SHP77 (cell line): ENCODE measurements at places on chromosomes 6 and 20.

- DNase-seq = no peak
These were observed 8.3 kb upstream of the CEP85L start for GRCh38 chr6:118659513-118660217.

GRCh38 chr6:24284006-24284405, 73.9 kb downstream of the DCDC2 start:
- peak; percentile 58 for DNase-seq

DNA sequence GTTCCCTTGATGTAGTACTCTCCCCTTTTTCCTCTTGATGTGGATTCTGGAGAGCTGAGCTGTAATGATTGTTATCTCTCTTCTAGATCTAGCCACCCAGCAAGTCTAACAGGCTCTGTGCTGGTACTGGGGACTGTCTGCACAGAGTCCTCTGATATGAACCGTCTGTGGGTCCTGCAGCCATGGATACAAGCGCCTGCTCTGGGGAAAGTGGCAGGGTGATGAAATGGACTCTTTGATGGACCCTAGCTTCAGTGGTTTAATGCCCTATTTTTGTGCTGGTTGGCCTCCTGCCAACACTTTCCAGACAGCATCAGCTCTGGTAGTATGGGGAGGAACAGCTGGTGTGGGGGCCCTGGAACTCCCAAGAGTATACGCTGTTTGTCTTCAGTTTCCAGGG, 216.3 kb downstream of the ADGRG6 start:
- DNase-seq = peak; percentile 19

DNA sequence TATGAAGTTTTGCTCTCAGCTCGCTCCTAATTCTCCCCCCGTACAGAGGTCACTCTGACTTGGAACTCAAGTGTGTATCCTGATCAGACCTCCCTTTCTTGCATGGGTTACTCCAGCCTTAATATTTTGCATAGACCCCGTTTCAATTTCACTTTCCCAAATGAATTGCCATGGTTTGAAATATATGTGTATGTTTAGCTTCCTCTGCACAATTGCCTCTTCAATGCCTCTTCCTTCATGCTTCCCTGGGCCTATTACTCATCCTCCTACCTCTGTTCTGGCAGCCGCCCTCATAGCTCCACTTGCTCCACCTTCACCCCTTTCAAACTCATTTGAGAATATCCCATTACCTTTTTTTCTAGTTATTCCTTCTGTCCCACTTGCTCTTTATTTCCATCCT, 90.0 kb upstream of the SAMD5 start:
- DNase-seq = no peak

DNA sequence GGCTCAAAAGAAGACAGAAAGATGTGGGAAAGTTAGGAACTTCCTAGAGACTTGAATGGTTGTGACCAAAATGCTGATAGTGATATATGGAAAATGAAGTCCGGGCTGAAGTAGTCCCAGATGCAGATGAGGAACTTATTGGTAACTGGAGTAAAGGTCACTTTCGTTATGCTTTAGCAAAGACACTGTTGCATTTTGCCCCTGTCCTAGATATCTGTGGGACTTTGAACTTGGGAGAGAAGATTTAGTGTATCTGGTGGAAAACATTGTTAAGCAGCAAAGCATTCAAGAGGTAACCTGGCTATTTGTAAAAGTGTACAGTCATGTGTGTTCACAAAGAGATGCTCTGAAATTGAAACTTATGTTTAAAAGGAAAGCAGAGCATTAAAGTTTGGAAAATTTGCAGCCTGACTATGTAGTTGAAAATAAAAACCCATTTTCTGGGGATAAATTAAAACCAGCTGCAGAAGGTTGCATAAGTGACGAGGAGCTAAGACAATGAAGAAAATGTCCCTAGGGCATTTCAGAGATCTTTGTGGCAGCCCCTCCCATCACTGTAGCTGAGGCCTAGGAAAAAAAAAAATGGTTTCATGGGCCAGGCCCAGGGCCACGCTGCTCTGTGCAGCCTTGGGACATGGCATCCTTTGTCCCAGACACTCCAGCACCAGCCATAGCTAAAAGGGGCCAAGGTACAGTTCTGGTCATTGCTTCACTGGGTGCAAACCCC, 1692.2 kb downstream of the HACE1 start:
- DNase-seq = no peak

GRCh38 chr6:111416529-111416928, 66.5 kb downstream of the REV3L start:
- no peak for DNase-seq

DNA sequence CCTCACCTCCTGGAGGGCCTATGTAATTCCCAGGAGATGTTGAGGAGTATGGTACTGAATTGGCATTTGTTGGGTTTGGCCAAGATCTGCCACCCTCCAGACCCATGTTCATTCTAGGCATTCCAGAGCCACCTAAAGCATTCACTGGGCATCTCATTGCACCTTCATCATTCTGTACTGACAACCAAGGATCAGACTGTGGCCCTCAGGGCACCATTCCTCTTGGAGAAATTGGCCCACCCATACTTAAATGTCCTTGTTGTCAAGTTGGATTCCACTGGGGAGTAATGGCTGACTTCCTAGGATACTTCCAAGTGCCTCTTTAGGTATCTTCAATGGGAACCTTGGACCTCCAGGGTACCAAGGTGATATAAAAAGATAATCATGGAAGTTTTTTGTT, 16.8 kb upstream of the IBTK start:
- DNase-seq = no peak

- DNase-seq = no peak
These were observed 226.3 kb upstream of the KCNG1 start for GRCh38 chr20:51249215-51249614.

- DNase-seq = no peak
These were observed 22.7 kb upstream of the SNTA1 start for GRCh38 chr20:33466303-33466646.

GRCh38 chr20:44552950-44553908, 29.1 kb upstream of the PKIG start:
- DNase-seq = no peak

DNA sequence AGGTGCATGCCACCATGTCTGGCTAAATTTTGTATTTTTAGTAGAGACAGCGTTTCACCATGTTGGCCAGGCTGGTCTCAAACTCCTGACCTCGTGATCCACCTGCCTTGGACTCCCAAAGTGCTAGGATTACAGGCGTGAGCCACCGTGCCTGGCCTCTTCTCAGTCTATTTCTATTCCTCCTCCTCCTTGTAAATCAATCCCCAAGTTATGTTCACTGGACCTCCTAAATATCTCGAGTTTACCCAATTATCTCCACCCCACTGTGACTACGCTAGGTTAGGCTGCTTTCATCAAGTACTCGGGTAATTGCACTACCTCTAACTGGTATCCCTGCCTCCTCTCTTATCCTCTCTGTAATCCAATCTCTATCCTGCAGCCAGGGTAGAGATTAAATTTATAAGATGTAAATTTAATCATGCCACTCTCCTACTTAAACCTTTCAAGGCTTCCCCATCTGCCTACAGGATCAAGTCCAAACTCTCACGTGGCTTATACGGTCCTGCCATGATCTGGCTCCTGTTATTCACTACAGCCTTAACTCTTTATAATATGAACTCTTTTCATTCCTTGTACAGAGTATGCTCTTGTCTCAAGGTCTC, 837 bp upstream of the MAD2L1BP start:
- DNase-seq = no peak

- DNase-seq = peak; percentile 87
These were observed at the start of gene DEF6 for GRCh38 chr6:35297601-35298481. Gene DEF6 (plus strand): TSS chr6:35297818. CDS start chr6:35297857, 39 bp downstream.

- DNase-seq = no peak
These were observed 792 bp downstream of the RSPH3 start for GRCh38 chr6:158999154-158999665.

DNA sequence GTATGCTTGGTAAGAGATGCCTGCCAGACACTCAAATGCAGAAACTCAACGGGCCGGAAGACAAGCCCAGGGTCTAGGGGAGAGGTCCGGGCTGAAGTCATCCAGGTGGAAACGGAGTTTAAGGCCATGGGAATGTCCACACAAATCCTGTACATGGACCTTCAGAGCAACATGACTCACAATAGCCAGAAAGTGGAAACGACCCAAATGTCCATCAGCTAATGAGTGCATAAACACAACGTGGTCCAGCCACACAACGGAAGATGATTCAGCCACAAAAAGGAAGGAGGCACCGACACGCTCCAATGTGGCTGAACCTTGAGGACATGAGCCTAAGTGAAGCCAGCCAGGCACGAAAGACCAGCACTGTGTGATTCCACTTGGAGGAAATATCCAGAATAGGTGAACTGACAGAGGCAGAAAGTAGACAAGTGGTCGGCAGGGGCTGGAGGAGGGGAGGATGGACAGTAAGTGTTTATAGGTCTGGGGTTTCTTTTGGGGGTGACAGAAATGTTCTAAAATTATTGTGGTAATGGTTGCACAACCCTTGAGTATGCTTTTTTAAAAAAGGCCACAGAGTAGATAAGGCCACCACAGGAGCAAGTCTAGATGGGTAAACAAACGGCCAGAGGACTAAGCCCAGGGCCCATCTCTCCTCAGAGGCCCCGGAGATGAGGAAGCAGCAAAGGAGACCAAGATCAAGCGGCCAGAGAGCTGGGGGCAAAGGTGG, 105.6 kb downstream of the PREX1 start:
- no peak for DNase-seq

DNA sequence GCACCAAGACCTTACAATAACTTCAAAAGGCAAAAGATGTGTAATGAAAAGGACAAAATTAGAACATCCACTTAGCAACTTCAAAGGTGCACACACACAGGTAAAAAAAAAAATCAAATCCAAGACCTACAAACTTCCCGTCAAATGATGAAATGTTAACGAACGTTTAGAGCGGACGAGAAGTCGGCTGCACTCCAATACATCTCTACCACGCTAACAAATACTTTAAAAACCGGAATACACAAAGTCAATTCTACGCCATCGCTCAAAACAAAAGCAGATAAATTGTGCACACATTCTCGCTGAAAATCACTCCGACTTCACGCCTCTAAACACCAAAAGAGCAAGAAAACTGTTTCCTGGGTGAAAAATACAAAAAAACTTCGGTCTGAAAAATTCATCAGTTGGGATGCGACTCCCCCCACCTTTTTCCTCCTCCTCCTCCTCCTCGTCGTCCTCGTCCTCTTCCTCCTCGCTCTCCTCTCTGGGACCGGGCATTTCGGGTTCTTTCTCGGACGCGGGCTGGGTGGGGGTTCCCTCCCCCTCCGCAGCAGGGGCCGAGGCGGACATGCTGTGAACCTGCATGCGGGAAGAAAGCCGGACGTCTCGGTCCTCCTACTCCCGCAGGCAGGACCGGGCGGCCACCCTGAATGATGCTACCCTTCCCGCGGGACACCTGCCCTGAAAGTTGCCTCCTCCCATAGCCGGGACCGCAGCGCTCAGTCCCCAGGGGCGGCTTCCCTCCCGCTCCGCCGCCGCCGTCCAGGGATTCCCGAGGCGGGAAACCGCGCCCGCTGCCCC, 712 bp downstream of the DEK start:
- no peak for DNase-seq

DNA sequence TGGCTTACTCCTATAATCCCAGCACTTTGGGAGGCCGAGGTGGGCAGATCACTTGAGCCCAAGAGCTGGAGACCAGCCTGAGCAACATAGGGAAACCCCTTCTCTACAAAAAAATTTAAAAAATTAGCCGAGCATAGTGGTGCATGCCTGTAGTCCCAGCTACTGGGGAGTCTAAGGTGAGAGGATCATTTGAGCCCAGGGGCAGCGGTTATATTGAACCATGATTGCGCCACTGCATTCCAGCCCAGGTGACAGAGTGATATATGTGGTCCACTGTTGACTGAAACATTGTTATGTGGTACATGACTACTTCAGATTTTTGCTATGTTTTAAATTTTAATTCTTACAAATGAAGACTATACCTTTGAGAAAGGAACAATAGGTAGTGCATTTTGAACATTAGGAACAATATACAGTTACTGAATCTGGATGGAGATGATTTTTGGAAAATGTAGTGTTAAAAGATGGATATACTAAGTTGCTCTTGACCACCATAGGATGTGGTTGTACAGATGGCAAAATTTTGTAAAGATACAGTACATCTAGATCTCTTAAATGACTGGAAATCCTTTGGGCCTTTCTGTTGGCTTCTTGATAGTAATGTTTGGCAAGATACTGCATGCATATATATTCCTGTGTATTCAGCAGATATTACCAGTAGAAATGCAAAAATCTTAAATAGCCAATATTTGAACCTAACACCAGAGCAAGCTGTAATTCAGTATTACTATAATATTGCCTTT, 35.9 kb downstream of the MAPK14 start:
- no peak for DNase-seq

DNA sequence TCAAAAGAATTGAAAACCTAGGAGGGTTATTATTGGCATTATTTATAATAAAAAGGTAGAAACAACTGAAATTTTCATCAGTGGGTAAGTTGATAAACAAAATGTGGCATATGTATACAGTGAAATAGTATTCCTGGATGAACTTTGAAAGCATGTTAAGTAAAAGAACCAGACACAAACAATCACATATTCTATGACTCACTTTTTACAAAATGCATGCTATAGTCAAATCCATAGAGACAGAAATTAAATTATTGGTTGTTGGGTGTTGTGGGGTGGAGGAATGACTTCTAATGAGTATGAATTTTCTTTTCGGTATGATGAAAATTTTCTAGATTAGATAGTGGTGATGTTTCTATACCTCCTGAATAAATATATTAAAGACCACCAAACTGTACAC, 94.6 kb downstream of the LRRC1 start:
- DNase-seq = no peak

DNA sequence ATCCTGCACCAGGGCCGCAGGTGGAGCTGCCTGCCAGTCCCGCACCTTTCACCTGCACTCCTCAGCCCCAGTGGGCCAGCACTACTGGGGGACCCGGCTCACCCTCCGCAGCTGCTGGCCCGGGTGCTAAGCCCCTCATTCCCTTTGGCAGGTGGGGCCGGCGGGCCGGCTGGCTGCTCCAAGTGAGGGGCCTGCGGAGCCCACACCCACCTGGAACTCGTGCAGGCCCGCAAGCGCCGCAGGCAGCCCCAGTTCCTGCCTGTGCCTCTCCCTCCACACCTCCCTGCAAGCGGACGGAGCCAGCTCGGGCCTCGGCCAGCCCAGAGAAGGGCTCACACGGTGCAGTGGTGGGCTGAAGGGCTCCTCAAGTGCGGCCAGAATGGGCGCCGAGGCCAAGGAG, 199.0 kb upstream of the HS3ST5 start:
- DNase-seq = no peak

DNA sequence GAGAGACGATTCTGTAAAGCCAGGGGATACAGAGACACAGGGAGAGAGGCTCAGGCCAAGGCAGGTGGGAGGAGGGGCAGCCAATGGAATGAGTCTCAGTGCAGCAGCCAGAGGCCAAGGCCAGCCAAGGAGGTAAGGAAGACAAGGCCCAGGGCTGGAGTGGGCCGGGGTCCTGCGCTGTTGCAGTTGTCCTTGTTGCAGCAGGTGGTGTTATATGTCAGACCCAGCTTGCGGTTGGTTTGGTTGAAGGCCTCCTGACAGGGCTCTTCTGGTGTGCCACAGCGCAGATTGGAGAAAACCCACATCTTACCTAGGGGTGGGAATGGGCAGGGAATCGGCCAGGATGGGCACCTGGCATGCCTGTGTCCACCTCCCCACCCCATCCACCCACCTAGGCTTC, 2.5 kb downstream of the LY6G6C start:
- DNase-seq = no peak
